ENCODE measurements at places on chromosomes 3 and 15.

GRCh38 chr3:158160958-158161357 lies 51.1 kb downstream of the RSRC1 start:
- DNase-seq: no peak

GRCh38 chr3:126030455-126030854 lies 53.5 kb downstream of the SLC41A3 start:
- DNase-seq: no peak

DNA sequence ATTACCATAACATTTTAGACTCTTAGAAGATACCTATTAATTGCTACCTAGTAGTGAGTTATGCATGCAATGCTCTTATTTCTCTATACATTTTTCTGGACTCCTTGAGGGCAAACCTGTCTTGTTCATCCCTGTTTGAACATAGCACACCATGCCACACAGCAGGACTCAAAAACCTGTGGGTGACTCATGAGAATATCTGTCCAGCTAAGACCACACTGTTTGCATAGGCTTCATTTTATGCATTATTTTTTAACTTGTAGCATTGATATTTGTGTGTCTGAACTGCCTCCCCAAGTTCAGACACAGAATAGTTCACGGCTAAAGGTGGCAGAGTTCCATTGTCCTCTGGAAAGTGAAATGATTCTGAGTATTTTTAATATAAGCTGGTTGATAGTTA lies 1.8 kb downstream of the LMCD1 start:
- no peak for DNase-seq

- DNase-seq: no peak
Observed at GRCh38 chr15:60223176-60223575, 174.6 kb downstream of the ANXA2 start.

DNA sequence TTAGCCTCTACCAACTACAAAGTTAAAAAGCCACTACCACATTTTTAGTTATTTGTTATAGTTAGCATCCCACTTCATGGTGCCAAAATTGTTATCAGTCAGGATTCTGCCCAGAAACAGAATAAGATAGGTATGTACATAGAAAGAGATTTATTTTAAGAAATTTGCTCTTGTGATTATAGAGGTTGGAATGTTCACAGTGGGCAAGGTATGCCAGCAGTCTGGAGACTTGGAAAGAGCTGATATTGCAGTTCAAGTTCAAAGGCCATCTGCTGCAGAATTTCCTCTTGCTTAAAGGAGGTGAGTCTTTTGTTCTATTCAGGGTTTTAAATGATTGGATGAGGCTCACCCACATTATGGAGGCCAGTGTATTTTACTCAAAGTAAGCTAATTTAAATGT lies 143.8 kb upstream of the POU1F1 start:
- DNase-seq: no peak

GRCh38 chr15:56989411-56989924 lies 71.0 kb downstream of the TCF12 start:
- DNase-seq: no peak

- DNase-seq: no peak
Observed at GRCh38 chr3:111872979-111873378, 13.9 kb downstream of the PHLDB2 start.

DNA sequence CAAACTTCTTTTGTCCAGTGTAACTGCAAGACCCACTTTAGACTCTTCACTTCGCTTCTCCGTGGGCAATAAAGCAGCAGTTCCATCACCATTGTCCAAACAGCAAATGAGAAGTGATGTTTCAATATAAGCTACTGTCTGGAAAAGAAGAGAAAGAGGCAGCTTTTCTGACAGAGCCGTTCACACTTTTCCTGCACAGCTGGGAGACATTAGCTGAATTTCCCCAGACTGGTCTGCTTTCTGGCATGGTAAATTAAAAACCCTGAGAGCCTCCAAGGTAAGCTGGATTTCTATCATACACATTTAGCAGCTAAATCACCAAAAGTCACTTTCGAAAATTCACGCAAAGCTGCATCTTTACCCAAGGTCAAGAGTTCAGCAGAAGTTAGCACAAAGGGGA lies 108.5 kb upstream of the CMC1 start:
- no peak for DNase-seq

- no peak for DNase-seq
Observed at GRCh38 chr3:96101006-96101560, 713.3 kb upstream of the EPHA6 start.

DNA sequence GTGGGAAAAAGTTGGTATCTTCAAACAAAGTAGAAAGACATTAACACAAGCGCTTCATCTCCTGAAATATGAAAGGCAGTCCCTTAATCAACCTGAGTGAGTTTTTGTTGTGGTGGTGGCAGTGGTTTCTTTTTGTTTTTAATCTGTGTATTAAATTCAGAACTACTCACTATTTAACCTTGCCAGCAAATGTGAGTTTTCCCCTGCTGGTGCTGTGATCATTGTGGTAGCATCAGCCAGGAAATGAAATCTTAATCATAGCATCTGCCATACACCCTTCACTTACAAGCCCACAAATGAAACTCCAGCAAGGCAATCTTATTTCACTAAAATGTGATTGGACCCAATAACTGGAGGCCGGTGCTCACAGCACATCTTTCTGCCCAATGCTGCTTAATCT lies 229.7 kb downstream of the SHOX2 start:
- no peak for DNase-seq

GRCh38 chr3:82030916-82031315 lies 269.5 kb upstream of the GBE1 start:
- DNase-seq: no peak

- no peak for DNase-seq
Observed at GRCh38 chr3:169062501-169062900, 601.0 kb downstream of the MECOM start.

GRCh38 chr15:66696770-66697169 lies 5.3 kb upstream of the SMAD6 start:
- no peak for DNase-seq

DNA sequence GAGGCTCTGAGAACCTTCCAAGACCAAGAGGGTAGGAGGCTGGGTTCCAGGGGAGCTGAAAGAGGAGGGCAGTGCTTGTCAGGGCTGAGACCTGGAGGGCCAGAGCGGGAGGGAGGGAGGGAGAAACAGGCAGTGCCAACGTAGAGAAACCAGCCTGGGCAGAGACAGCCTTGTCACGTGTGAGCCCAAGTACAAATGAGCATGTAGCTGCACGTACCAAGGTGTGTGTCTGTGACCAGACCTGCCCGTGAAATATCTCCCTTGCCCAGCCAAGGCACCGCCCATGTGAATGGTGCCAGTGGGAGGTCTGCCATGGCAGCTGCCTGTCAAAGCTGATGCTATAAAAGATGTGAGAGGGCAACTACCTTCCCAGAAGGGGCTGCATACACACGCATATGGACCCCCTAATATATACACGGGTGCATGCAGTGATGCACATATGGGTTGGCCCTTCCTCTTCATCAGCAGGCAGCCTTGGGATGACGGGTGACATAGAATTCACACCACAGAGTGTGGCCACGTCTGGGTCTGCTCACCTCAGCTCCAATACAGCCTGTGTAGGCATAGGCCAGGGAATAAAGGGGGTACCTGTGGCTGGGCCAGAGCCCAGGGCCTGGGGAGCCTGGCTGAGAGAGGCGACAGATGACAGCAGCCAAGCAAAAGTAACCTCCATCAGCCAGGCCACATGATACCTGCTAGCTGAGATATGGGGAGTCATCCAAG lies 7.8 kb upstream of the CTDSPL start:
- DNase-seq: no peak

Data from stimulated activated CD8-positive, alpha-beta memory T cell treated with anti-CD3 and anti-CD28 coated beads, Interleukin-2, amount 100 ng/mL, for 48 hours (primary cell).